ENCODE measurements at places on chromosomes 1 and 21.

DNA sequence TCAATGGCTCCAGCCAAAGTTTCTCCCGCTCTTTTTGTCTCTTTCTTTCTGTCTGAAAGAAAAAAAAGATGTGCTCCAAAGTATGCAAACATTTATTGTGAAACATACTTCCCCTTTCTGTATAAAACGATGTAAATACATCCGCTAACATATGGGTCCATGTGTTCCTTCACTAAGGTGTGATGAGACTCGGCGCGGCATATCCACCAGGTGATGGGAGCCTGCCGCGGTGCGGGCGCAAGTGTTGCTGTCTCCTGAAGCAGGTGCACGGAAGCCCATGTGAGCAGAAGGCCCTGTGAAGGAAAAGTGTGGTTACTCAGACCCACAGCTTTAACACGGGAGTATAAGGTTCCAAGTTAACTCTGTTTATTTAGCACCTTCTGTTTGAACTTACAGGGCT, 466.6 kb upstream of the C1orf87 start:
- DNase-seq, result no peak

DNA sequence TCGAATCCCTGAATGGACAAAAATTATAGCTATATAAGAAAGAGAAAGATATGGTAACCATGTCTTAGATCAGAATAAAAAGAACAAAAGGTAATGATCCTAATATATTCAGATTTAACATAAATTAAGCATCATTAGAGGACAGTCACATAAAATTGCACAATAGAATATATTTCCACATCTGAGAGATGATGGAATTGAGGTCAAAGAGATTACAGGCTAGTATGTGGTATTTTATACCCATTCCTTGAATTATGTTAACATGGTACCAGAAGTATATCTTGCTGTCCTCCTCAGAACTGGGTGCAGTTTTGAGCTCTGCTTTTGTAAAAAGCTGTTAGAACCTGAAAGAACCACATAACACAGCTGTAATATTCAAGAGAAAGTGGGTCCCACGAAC, 245.6 kb upstream of the HOOK1 start:
- DNase-seq, result no peak

- no peak for DNase-seq
Observed at GRCh38 chr1:14535619-14536355, 62.7 kb upstream of the KAZN start.

DNA sequence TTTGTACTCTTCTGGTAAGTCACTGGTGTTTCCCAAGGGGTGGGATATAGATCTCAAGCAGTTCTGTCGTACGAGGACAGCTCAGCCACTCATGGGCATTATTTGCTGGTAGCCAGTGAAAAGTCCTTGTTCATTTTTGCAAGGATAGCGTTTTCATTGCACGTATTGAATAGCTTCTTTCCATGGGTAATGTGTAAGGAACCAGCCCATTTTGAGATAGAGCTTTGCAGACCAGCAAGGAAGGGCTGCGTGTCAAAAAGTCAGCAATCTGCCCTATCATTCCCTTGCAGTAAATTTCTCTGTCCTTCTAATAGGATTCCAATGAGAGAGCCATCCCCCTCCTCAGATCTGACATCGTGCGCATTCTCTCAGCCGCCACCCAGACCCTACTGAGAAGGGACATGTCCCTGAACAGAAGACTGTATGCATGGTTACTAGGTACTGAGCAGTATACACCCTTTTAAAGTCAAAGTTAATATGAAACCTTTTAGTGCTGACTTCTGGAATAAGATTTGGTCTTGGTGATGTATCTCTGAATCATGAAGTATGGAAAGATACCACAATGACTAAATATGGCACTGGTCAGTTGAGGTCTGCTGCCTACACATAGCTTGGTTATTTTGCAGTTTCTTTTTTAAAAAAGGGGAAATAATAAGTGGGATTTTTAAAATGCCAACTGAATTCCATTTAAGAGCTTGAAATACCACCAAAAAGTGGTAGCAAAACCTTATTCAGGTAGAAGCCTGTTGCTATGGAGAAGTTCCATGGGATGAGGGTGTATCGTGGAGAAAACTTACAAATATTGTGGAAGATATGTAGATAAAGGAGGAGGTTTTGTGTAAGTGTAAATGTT, 55.3 kb downstream of the DOP1B start:
- no peak for DNase-seq

- DNase-seq, result no peak
Observed at GRCh38 chr1:6392809-6393399, 663 bp downstream of the ACOT7 start.

GRCh38 chr1:173280899-173281660, 73.9 kb upstream of the TNFSF4 start:
- no peak for DNase-seq

- peak; percentile 83 for DNase-seq
Observed at GRCh38 chr1:9823943-9824701, at the start of gene CLSTN1. TSS of gene CLSTN1 (minus strand) at chr1:9823965. CDS start at chr1:9823733, 232 bp downstream.
